Stomach (tissue), 19 donors: ENCODE measurements at places on chromosomes 3 and 15. TPM values are rescaled to one million over a fixed set of nuclear protein-coding genes. Genes with fewer than 3 reads are reported as not detected.

The CADPS gene
- 4.1 TPM for polyA plus RNA-seq

DNA sequence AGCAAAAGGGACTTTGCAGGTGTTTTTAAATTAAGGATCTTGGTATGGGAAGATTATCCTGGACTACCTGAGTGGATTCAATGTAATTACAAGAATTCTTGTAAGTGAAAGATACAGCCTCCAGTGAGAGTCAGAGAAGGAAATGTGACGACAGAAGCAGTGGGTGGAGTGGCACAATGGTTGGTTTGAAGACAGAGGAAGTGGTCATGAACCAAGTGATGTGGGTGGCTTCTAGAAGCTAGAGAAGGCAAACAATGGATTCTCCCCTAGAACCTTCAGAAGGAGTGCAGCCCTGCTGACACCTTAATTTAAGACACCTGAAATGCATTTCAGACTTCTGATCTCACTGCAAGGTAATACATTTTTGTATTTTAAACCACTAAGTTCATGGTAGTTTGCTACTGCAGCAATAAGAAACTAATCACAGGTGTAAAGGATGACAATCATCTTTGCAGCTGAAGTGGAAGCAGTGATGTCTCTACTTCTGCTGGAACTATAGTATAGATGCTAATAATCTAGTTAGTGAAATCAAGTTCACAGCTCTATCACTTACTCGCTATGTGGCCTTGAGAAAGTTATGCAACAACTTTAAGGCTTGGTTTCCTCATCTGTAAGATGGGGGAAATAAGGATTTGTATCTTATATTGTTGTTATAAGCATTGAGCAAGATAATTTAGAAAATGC lies 403.4 kb upstream of the SUCLG2 start:
- DNase-seq, result peak; percentile 53

GRCh38 chr15:90990446-90990845 lies 3.9 kb downstream of the PRC1 start:
- DNase-seq, result no peak

DNA sequence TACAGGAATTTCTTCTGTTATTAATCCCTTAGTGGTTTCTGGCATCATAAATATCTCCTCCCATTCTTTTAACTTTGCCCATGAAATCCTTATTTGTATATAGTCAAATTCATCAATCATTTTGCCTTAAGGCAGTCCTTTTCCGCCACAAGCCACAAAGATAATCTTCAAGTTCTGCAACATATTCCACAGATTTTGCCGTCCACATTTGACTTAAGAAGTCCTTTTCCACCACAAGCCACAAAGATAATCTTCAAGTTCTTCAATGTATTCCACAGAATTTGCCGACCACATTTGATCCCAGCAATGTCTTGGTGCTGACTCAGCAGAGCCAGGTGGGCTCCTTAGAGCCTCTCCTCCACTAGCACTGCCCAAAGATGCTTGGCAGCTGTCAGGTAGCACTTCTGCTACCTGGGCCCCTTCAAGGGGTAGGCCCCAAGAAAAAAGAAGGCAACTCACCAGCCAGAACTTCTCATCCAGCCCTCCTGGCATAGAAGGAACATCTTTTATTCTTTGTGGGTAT lies 35.0 kb downstream of the SEC22C start:
- DNase-seq, result no peak

The HHATL gene
- polyA plus RNA-seq, result 0.90 TPM

GRCh38 chr3:24311881-24312280 lies 182.8 kb downstream of the THRB start:
- no peak for DNase-seq

The SI gene
- polyA plus RNA-seq, result not detected

DNA sequence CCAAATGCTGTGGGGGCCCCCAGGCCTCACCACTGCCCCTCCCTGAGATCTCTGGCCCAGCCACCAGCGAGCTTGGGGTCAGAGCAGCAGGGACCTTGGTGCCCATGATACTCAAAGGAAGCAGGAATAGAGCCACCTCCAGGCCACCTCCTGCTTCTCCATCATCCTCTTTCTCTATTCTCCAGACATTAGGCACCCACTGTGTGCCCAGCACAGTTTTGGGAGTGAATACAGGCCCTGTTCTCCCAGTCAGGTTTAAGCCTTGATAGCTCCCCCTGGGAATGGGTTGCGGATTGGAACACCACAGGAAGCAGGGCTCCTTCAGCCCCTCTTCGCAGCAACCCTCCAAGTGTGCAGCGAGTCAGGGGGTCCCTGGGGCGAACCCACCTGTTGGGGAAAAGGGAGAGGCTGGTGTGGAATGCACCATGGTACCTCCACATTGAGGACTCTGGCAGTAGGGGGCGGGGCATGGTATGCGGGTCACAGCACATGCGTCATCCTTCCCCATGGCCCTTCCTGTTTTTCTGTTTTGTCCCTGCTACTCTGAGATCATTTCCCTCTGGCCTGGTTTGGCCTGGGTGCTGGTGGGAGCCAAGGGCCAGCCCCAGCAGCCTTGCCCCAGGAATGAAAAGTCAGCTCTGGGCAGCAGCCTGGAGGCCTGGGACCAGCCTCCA lies 14.2 kb upstream of the SEMA3B start:
- peak; percentile 64 for DNase-seq

DNA sequence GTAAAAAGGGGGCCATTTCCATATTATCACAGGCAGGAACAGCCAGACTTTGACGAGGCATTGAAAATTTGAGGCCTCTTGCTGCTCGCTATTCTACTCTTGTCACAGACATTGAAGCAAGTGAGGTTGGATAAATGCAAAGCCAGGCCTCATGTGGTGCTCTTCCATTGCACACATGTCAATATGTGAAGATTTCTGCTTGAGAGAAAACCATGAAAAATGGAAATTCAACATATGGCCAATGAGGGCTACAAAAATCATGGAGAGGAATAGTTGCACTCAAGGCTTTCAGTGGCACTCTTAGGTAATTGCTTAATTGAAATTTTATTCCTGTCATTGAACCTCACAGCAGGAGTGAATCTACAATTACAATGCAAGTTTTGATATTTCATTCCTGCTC lies 185.6 kb upstream of the MBNL1 start:
- no peak for DNase-seq

DNA sequence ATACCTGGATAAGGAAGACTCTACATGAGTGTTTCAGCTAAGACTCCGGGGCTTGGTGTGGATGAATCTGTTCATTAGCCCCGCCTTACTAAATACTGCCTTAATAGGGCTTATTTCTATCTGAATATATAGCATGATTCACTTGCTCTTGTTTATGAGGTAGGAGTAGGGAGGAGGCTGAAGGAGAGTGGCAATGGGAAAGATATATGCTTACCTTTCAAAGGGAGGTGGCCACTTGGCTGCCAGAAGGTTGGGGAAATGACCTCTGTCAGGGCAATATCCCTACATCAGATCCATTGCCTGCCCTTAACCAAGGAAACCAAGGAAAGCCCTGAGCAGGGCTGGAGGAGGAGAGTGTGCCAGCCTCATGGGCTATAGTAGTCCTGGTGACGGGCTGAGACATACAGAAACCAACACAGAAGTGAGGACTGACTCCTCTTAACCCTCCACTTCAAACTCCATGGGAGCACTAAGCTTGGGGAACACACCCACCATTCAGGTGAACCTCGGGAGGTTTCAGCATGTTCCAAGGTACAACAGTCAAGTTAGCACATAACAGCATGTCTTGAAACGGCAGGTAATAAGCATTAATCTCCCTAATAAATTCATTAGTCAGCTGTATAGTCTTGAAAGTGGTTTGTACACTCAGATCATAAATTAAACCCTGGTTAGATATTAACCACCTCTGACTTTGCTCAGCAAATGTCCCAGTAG lies 80.1 kb downstream of the EOMES start:
- no peak for DNase-seq

GRCh38 chr3:157360044-157360443 lies 76.6 kb upstream of the PTX3 start:
- DNase-seq, result no peak

The CTNNB1 gene
- 139 TPM for polyA plus RNA-seq

- DNase-seq, result peak; percentile 50
Measured at GRCh38 chr3:15269091-15269989, 63.0 kb downstream of the SH3BP5 start.

The GLDN gene
- polyA plus RNA-seq, result 0.23 TPM

The OR5K1 gene
- not detected for polyA plus RNA-seq

DNA sequence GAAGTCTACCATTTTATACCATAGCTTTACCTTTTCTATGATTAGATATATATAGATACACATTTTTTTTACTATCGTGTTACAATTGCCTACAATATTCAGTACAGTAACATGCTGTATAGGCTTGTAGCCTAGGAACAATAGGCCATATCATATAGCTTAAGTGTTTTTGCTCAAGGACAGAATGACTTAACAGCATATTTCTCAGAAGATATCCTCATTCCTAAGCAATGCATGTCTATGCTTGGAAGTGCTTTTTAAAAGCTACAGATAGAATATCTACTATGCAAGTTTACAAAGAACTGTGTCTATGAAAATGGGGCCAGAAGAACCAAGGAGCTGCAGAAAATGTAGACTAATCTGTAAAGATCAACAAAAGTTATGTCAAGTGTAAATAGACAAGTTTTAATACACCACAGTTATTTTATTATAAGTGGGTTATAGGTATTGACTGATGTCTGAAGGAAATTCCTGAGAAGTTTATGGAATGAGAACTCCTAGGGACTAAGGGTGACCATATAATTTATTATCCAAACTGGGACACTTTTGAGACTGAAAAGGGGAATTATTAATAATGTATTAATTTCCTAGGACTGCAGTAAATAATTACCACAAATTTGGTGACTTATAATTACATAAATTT lies 138.7 kb upstream of the TGFBR2 start:
- no peak for DNase-seq

- DNase-seq, result peak; percentile 40
Measured at GRCh38 chr15:57395292-57395691, 19.0 kb downstream of the CGNL1 start.

DNA sequence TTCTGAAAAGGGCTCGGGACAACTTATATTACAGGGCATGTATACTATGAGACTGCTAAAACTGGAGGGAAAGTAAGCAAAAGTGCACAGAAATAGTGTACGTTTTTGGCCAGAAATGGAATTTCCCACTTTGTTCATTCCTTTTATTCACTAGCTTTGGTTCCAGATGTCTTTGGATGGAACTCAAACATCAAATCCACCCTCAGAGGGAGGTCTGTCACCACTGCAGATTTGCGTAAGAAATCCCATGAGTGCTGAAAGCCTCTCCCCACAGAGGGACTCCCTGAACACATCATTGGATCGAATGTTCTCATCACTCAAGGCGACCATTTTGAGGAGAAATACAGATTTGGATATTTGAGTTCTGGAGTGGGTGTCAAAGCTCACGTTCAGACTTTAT lies 71.6 kb downstream of the FEM1B start:
- no peak for DNase-seq

DNA sequence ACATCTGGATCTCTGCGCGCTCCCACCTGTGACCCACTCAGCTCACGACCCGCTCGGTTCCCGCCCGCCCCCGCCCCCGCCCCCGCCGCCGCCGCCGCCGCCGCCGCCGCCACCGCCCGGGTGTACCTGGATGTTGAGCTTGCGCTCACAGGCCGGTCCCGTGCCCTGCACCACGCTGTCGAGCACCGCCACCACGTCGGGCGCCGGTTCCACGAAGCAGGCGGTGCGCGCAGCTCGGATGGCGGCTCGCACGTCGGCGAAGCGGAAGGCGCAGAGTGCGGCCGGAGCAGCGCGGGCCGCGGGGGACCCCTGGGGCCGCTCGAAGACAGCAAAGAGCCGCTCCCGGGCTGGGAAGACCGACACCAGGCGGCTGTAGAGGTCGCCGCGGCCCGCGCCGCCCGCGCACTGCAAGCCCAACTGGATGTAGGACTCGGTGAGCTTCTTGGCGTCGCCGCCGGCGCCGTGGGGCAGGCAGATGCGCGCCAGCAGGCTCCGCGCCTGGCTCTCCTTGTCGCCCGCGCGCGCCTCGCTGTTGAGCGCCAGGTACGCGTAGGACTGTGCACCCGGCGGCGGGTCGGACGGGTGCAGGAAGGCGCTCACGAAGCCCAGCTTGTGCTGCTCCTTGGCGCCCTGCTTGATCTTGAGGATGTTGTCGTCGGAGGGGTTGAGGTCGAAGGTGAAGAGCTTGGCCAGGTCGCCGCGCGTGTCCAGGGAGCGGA lies 1.1 kb downstream of the PLXND1 start:
- peak; percentile 83 for DNase-seq

- peak; percentile 62 for DNase-seq
Measured at GRCh38 chr15:63915873-63916771, 82.4 kb upstream of the HERC1 start.

GRCh38 chr3:60645801-60646200 lies 605.5 kb downstream of the FHIT start:
- no peak for DNase-seq

DNA sequence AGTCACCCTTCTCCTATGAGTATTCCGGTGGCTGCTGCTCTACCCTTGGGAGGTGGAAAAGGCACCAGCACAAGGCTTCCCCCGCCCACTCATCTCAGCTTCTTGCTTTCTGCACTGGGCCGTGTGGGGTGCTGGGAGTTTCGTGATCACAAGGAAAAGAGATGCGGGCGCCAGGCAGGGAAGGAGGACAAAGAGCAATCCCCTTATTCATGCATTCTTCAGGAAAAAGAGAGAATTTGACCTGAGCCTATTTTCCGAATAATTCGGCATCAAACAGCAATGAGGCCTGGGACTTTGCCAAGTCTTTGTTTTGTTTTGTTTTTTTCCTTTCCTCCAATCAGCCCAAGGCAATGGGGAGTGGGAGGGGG lies 102.2 kb upstream of the LPP start:
- no peak for DNase-seq

DNA sequence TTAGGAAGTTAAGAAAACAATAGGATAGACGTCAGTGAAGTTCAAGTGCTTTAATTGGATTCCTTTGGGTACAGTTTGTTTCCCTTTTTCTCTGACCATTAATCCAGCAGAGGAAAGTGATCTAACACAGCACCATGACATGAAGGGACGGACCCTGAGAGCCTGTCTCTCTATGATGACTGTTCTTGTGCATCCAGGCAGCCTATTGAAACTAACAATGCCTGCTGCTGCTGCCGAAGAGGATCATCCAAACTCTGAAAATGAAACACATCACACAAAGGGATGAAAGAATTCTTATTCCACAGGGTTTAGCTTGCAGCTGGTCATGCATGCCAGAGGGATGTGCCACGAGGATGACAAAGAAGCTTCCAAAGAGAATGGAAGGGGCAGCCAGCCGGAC lies 75.5 kb downstream of the ZBTB20 start:
- DNase-seq, result no peak

GRCh38 chr3:106048946-106049481 lies 180.2 kb upstream of the CBLB start:
- DNase-seq, result no peak

The AADACL2 gene
- polyA plus RNA-seq, result not detected

The NFKBIZ gene
- 11.5 TPM for polyA plus RNA-seq

- DNase-seq, result no peak
Measured at GRCh38 chr15:46525984-46526725, 891.3 kb downstream of the SQOR start.

- no peak for DNase-seq
Measured at GRCh38 chr3:195045481-195046210, 225.3 kb downstream of the XXYLT1 start.

DNA sequence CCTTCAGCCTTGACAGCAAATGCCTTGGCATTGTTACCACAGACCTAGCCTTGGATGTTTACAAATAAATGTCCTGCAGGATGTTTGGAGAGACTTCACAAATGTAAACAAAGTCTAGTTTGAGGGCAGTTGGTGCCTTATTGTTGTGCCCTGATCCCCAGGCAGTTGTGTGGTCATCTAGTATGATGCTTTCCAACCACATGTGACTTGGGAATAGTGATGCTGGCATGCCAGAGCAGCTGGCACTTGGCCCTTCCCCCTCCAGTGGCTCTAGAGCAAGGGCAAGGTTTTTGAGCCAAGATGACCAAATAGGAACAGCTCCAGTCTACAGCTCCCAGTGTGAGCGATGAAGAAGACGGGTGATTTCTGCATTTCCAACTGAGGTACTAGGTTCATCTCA lies 258.2 kb downstream of the ADAMTS17 start:
- no peak for DNase-seq

The PLSCR2 gene
- not detected for polyA plus RNA-seq

The PLSCR5 gene
- polyA plus RNA-seq, result not detected

The WDR72 gene
- 0.19 TPM for polyA plus RNA-seq
